NCI-H1092 (cell line): ENCODE measurements at places on chromosomes 11 and 22.

DNA sequence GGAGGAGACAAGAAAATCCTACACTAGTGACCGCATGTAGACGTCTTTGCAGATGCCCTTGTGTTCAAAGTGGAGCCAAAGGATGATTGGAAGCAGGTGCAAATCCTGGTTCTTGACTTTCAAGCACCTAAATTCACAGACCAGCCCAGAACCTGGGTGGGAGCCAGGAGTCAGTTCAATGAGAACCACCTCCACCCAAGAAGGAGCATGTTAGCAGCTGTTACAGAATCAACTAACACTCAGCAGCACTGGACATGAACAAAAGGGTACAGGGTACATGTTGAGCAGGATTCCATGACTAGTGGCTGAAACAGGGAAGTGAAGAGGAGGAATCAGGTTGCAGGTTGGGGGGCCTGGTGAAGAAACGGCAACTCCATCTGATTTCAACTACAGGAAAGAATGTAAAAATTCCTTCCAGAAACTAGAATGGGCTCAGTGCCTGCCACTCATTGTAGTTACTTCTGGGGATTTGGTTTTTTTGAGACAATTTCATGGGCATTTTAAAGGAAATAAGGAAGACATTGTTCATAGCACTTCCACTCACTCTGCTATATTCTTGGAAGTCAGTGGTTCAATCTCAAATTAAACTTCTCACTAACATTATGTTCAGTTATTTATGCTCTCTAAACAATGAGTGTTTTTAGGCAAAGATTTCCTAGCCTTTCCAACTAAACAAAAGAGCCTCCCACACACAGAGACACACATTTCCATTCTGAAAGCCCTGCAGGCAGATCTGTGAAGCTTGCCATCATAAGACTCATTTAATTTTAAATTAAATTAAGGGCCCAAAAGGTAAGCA is 173.3 kb downstream of the CADM1 start:
- DNase-seq, result no peak

DNA sequence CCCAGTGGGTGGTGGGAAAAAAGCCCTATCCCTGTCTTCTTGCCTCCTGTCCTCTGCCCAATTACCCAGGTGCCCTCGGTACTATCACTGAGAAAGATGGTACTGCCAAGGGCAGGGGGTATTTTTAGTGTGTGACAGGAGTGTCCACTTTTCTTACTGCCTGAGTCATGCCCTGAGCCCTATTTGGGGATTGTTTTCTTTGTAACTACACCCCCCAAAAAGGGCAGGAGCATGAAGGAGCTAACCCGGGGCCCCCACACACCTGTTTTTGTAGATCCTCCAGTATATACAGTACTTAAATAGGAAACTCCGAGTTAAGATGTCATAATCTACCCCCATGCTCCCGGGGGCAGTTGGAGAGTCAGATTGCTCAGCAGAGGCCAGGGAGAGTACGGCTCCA is 3.8 kb downstream of the SMTNL1 start:
- DNase-seq, result no peak

GRCh38 chr11:50174975-50175374 is 142.3 kb downstream of the OR4C45 start:
- no peak for DNase-seq

DNA sequence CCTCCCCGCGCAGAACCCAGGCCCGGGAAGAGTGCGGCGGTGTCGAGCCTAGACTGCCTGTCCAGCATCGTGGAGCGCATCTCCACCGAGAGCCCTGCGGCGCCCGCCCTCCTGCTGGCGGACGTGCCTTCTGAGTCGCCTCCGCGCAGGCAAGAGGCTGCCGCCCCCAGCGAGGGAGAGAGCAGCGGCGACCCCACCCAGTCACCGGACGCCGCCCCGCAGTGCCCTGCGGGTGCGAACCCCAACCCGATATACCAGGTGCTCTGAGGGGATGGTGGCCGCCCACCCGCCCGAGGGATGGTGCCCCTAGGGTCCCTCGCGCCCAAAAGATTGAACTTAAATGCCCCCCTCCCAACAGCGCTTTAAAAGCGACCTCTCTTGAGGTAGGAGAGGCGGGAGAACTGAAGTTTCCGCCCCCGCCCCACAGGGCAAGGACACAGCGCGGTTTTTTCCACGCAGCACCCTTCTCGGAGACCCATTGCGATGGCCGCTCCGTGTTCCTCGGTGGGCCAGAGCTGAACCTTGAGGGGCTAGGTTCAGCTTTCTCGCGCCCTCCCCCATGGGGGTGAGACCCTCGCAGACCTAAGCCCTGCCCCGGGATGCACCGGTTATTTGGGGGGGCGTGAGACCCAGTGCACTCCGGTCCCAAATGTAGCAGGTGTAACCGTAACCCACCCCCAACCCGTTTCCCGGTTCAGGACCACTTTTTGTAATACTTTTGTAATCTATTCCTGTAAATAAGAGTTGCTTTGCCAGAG is 2.0 kb downstream of the MYOD1 start:
- no peak for DNase-seq

DNA sequence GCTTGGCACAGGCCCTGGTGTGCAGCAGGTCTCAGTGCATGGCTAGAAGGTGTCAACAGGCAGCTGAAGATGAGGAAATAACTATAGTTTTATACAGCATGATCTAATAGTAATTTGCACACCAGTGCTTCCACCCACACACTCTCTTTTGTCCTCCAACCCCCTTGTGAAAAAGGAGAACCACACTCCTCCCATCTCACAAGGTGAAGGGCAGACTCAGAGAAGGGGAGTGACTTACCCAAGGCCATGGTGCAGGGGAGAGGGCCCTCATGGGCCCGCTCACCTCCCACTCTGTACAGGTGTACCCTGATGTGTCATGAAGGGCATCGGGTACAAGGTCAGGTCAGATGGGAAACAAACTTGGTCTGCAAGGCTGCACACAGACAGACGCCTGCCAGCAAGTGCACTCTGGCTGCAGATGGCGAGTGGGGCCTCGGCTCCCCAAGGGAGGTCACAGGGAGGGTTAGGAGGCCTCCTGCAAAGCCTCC is 53.4 kb downstream of the DGCR2 start:
- no peak for DNase-seq

DNA sequence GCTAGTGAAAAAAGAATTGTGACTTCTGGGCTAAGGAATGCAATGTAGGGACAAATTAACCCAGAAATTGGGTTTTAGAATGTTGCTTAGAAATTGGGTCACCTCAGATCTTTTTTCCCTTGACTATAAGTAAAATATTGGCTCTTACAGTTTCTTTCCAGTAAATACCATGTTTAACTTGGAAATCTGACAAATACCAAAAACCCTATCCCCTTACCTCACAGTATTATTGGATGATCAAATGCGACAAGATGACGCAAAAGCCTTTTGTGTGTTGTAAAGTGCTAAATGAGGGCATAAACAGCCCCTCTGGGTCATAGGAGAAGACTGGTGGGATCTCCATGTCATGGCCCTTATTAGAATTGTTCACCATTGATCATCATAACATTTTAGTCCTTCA is 6.1 kb upstream of the UPB1 start:
- no peak for DNase-seq

DNA sequence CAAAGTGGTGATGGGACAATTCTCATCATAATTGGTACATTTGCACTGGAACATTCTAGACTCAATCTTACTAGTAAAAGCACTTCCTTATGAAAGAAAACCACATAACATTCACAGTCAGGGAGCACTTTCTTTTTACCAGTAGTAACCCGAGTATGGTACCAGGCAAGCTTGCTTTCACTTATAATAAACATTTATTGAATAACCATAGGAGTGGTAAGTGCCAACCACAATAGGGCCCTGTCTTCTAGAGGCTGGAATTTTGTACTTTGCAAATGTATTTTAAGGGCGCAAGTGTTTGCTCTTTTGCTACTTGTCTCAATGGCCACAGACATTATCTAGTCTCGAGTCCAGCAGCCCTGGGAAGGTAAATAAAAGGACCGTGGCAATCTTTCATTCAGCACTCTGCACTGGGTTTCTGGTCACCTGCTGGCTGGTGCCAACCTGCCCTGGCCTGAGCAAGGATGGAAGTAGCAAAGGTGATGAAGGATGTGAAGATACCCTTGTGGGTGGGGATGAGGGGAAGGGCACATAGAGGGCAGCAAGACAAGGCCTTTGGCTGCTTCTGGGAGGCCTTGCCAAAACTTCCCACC is 24.2 kb downstream of the C22orf31 start:
- peak; percentile 26 for DNase-seq

GRCh38 chr11:59426361-59427067 is at the start of gene OR5A2:
TSS of gene OR5A2 (minus strand) at chr11:59426413. CDS start at chr11:59422953, 3,460 bp downstream.
- no peak for DNase-seq

DNA sequence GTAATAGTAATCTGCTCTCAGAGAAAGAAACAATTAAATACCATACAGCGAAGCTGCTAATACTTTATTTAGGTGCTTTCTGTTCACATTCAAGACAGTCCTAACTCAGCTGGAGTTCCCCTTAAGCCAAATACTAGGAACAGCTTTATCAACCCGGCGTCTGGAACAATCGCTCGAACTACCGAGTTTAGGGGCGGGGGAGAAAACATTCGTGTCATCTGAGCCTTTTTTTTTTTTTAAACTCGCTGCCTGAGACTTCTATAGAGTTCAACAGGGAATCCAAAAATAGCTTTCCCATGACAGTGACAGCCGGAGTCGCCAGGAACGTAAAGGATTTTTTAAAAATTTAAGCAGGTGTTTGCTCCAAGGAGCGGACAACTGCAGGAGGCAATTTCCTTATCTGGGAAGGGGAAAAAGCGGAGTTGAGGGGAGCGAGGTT is 852 bp downstream of the TRAF6 start:
- no peak for DNase-seq

- no peak for DNase-seq
These were observed 1.9 kb downstream of the RPLP2 start for GRCh38 chr11:811446-812245.

- DNase-seq, result no peak
These were observed 54.2 kb downstream of the FEZ1 start for GRCh38 chr11:125441648-125442410.

GRCh38 chr22:44776605-44777363 is 24.4 kb downstream of the ARHGAP8 start:
- DNase-seq, result no peak

- no peak for DNase-seq
These were observed 588.4 kb downstream of the METTL15 start for GRCh38 chr11:28696591-28696990.

DNA sequence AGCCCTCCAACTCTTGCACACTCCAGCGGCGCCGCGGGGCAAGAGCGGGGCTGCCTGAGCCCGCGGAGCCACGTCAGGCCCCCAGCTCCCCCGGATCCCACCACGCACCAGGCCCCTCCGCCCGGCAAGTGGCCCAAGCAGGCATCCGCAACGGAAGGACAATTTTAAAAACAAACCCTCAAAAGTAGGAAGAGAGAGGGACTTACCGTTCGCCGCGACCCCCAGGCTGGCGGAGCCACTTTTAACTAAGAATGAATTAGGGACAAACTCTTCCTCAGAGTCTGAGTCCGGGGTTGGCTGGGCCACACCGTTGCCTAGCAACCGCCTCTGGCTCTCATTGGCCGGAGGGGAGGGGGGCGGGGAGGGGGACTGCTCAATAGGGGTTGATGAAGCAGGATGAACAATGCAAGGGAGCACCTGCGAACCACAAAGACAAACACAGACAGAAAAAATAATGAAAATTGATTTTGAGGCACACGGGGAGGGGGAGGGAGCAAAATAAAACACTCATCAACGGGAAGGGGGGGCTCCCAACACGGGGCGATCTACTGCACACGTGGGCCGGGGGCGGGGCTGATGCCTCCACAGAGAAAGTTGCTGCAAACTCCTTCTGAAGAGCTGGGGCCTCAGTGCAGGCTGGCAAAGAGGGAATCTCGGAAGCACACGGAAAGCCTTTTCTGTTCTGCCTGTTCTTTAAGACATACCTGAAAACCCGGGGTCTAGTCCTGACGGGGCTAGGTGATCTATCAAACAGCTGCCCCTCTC is 387.5 kb upstream of the NARS2 start:
- DNase-seq, result peak; percentile 92

DNA sequence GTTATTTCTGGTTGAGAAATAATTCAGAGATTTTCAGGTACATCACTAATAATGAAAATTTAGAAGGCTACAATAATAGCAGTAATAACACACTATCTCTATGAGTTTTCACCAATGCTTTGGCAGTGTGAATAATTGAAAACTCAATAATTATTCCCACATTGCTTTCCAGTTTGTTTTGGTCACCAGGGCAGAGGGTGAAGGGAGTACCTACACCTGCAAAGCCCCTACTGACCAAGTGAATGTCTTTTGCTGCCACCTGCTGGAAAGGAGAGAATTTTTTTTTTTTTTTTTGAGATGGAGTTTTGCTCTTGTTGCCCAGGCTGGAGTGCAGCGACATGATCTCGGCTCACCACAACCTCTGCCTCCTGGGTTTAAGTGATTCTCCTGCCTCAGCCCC is 3.2 kb downstream of the NELL1 start:
- no peak for DNase-seq

- no peak for DNase-seq
These were observed 63.7 kb downstream of the DSCAML1 start for GRCh38 chr11:117733316-117733715.

DNA sequence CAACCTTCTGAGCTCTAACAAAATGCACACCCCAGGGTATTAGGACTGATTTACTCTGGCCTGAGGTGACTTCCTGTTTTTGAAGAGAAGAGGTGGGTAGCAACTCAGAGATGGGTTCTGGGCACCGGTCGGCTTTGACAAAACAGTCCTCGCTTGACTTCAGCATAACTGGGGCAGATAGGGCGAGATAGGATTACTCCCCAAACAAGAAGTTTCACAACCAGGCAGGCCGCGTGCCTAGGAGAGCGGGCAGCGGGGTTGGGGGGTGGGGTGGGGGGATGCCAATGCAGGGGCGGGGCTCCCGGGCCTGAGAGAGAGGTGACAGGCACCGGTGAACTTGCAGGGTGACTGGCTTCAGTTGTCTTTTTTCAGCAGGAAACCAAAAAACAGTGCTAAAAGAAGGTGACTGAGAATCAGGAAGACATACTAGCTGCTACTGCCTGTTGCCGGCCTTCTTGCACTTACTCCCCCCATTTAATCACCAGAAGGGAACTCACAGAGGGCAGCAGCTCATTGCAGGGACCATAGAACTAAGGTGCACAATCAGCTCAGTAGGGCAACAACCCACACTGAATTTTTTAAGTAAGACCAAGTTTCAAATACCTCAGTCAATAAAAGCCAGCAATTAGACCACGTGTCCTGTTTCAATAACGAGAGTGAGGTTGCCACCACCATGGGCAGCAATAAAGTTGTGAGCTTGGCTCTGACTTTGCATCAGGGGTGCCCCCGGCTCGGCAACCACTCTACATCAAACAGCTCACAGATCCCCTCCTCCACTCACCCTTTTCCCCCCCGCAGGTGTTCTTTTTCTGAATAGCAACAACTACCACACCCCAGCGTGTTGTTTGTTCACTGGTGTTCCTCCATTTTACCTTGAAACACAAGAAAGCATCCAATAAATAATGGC is 37.2 kb upstream of the ETS1 start:
- DNase-seq, result no peak
